ENCODE measurements at places on chromosomes 16 and 17. TPM values are rescaled to one million over a fixed set of nuclear protein-coding genes. Genes with fewer than 3 reads are reported as not detected.

Gene KRT25
- total RNA-seq, result not detected

Gene ST3GAL2
- total RNA-seq, result 17.3 TPM

DNA sequence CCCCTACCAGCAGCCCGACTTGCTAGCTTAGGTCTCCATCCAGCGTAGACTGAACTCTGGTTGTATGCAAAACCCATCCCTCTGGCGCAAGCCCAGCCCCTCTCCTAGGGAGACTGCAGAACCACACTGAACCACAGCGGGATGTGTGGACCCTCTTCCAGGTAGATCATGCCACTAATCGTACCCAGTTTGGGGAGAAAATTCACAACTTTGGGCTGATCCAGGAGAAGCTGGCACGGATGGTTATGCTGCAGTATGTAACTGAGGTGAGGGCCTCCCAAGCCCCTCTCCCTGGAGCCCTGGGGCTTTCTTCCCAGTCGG lies 3.2 kb downstream of the ACADVL start:
- DNase-seq, result no peak

DNA sequence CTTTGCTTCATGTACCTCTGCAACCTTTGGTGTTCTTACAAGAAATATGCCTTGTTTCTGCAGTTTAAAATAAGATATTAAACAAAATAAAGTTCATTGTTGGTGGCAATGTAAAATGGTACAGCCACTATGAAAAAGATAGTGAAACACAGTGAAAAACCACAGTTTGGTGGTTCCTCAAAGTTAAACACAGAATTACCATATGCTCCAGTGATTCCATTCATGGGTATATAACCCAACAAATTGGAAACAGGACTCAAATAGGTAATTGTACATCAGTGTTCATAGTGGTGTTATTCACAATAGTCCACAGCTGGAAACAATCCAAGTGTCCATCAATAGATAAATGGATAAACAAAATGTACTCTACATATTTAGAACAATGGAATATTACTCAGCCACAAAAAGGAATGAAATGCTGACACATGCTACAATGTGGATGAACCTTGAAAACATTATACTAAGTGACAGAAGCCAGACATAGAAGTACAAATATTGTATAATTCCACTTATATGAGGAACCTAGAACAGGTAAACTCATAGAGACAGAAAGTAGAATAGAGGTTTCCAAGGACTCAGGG lies 49.2 kb downstream of the CUEDC1 start:
- DNase-seq, result no peak

DNA sequence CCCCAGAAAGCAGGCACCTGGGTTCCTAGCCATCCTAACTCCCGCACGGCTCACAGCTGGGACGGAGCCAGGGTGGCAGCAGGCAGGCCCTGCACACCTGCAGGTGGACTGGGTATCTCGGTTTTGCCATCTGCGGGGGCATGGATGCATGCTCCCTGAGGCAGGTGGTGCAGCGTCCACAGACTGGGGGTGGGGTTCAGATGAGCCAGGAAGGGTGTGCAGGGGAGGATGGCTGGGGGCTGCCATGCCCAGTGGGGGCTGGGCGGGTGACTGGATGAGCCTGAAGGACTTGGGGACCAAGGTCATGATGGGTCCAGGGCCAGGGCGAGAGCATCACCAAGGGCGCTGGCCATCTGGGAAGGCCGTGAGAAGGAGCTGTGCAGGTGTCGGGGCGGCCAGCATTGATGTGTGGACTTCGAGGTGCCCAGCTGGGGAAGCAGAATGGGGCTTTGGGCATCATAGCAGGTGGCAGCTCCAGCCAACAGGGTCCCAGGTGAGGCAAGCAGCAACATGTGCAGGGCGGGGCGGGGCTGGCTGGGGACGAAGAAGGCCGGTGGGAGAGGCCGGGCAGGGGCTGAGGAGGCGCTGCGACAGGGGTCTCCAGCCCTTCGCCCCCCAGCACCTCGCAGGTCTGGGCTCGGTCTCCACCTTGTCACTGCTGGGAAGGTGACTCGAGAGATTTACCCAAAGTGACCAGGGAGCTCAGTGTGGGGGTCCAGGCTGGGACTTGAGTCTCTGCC lies 41.0 kb upstream of the ZNF469 start:
- no peak for DNase-seq

GRCh38 chr17:57559634-57560318 lies 185.3 kb downstream of the CCDC182 start:
- DNase-seq, result no peak

Measured in A172 (cell line).